T-helper 9 cell (primary cell): ENCODE measurements at places on chromosomes 5 and 9.

GRCh38 chr9:137478613-137478961, 19.5 kb upstream of the NSMF start:
- DNase-seq: no peak

GRCh38 chr5:3107156-3107611, 355.7 kb upstream of the IRX2 start:
- DNase-seq: no peak

- no peak for DNase-seq
Measured at GRCh38 chr9:106583751-106584150, 279.2 kb upstream of the ZNF462 start.

GRCh38 chr9:117929868-117930267, 225.7 kb downstream of the TLR4 start:
- DNase-seq: no peak

- no peak for DNase-seq
Measured at GRCh38 chr5:16595881-16596580, 20.8 kb downstream of the RETREG1 start.

DNA sequence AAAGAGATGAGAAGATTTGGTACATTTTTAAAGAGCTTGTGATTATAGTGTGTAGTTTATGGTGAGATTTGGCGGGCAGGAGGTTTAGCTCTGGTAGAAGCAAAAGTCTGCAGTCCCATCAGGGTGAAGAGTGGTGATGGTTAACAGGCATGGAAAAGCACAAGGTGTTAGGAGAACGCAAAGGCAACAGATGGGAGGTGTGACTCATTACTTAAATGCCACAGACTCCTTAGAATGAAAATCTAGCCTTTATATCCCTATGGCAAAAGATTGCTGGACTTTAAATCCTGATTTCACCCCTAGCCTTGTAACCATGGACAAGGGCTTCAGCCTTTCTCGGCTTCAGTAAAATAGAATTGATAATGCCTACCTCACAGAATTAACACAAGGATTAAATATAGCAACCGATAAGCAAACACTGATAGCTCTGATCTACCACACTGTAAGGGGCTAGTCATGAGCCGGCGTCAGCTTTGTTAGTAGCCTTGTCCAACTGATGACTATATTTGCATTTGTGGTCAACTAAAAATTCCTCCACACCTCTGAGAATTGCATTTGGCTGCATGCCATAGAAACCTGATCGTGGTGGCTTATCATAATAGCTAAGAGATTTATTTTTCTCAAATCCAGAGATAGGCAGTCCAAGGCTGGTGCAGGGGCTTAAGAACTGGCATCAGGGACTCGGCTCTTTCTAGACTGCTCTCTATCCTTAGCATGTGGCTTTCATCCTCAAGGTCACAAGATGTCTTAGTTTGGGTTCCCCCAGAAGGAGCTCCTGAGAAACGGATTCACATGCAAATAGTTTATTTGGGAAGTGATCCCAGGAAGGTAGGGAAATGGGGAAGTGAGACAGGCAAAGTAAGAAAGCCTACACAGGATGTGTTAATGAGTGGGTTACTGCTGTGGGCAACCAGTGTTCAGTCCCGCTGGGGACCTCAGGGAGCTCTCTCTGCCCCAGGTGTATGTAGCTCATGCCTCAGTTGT, 19.6 kb downstream of the MFAP3 start:
- DNase-seq: no peak

GRCh38 chr9:16434526-16434925, 435.9 kb downstream of the BNC2 start:
- DNase-seq: no peak

GRCh38 chr5:123528878-123529277, 16.9 kb downstream of the CSNK1G3 start:
- no peak for DNase-seq

- DNase-seq: no peak
Measured at GRCh38 chr5:35826554-35826953, 30.1 kb upstream of the IL7R start.

- DNase-seq: no peak
Measured at GRCh38 chr9:135521608-135522095, 412 bp downstream of the LCN1 start.
